GM19239 (cell line): ENCODE measurements at places on chromosomes 11 and 22.

DNA sequence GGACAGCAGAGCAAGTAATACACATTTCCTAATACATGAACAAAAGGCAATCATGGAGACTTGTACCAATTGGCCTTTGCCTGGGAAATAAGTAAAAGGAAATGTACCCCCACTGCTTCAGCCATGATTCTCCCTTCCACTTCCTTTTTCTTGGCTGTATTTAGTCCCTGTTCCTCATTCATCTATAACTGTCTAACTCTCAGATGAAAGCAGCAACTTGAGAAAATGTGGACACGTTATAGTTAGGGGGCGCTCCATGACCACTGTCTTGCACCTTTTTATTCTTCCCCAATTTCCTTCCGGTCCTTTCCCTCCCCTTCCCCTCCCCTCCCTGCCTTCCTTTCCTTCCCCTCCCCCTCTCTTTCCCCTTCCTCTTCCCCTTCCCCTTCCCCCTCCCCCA, 61.3 kb upstream of the BARX2 start:
- DNase-seq, result no peak

DNA sequence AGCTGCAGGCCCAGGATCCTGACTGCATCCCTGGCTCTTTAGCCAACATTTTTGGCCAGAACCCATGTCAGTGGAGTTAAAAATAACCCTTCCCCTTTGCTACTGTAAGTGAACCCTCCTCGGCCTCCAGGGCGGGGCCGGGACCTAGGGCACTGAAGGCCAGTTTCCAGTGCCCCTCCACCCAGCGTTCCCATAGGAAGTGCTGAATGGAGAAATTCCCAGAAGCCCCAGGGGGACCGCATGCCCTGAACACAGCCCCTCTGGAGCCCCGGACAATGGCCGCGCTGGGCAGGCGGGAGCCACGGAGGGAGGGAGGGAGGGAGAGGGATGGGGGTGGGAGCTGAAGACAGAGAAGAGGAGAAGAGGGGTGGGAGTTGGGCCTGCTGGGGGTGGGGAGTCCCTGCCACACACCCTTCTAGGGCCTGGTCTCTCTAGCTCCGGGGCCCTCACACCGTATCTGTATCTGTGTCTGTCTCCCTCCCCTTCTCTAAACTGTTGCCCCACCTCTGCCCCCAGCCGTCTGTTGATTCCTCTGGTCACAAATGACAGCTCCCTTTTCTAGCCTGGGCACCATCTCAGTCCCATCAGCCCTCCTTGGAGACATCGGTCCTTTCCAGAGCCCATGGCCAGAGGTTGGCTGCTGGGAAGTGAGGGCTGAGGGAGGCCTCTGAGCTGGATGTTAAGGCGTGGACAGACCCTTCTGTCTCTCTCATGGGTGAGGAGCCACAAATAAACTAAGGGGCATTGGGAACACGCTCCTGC, 10.9 kb downstream of the PDGFB start:
- DNase-seq, result no peak

GRCh38 chr22:35215993-35216392, 41.3 kb upstream of the HMGXB4 start:
- no peak for DNase-seq

DNA sequence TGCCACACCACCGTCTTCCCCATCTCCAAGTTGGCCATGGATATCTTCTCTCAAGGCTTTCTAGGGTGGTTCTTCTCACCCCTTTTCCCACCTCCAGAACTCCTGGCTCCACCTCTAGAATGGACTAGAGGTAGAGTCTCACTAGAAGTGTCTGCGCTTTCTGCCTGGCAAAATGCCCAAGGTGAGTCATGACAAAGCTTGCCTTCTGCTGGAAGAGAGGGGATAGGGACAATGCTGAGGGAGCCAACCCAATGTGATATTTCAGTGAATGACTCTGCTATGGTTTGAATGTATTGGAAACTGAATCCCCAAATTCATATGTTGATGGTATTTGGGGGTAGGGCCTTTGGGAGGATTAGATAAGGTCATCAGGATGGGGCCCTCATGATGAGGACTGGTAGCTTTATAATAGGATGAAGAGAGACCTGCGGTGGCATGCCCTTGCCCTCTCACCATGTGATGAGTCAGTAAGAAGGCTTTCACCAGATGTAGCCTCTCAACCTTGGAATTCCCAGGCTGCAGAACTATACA, 4.1 kb upstream of the CD82 start:
- no peak for DNase-seq

GRCh38 chr11:21963013-21963412, 229.9 kb upstream of the ANO5 start:
- DNase-seq, result no peak

DNA sequence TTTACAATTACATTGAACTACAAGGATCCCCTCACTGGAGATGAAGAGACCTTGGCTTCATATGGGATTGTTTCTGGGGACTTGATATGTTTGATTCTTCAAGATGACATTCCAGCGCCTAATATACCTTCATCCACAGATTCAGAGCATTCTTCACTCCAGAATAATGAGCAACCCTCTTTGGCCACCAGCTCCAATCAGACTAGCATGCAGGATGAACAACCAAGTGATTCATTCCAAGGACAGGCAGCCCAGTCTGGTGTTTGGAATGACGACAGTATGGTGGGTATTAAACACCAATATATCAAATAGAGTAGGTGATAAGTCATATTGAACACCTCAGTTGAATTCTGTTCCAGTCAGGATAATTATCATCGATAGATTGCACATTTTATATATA, 4.4 kb downstream of the FBXO7 start:
- no peak for DNase-seq

DNA sequence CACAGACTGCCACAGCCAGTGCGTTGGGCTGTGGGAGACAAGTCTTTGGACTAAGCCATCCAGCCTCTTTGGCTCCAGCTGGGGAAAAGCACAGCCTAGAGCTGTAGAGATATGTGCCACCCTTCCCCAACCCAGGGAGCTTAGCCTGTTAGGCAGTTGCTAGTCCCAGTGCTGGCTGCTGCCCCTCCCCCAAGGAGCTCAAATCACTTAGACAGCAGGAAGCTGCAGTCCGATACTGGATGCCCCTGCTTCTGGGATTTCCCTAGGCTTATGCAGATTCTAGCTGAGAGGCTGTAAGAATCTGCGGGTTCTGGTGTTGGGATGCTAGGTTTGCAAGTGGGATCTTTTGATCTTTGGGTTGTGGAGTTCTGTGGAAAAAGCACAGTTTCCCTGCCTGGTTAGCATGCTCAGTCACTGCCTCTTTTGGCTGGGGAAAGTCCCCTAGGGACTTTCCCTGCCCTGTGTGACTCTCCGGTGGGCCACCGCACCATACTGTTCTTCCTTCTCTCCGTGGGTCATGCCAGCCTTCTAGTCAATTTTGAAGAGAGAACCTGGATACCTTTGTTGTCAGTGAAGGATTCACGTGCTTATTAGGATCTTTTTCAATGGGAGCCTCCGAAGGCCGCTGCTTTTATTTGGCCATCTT, 792.0 kb downstream of the KCNA4 start:
- no peak for DNase-seq

GRCh38 chr22:45504373-45505341, 2.0 kb downstream of the FBLN1 start:
- no peak for DNase-seq

DNA sequence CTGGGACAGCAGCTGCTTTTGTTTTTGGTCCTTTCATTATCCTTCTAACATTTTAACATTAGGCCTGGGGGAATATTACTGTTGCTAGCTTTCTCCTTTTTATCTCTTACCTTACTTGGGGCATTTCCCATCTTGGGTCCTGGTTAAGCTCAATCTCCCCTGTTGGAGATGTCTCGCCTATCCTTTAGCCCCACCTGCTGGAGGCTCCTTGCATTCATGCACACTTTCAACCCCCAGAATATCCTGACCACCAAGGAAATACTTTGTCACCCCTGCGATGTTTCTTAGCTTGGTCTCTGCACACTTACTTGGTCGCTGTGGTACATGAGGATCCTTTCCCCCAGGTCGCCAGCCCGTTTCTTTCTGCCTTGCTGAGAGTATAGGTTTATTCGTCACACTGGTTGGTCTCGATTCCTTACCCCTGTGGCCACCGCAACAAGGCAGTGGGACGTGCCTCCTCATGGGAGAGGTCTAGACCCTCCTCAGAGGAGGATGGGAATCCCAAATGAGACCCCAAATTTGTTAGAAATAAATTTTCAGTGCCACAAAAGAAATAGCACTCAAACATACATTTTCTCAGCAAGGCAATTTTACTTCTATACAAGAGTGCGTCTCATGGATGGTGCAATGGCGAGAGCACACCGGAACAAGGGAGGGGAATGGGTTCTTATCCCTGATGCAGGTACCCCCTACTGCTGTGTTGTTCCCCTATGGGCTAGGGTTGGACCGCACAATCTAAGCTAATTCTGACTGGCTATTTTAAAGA, 5.4 kb upstream of the TXN2 start:
- no peak for DNase-seq

DNA sequence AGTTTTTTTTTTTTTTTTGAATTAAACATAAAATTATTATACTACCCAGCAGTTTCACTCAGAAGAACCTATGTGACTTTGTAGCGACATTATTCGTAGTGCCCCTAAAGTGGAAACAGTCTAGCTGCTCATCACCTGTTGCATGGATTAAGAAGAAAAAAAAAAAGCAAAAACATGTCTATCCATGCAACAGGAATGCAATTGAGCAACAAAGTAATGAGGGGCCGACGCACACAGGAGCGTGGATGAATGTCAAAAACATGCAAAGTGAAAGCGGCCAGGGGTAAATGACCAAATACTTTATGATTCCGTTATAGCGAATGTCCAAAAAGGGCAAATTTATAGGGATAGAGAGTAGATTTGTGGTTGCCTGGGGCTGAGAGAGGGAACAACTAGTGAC, 16.3 kb downstream of the MYO18B start:
- DNase-seq, result no peak
